ENCODE measurements at places on chromosomes 12 and 14.

DNA sequence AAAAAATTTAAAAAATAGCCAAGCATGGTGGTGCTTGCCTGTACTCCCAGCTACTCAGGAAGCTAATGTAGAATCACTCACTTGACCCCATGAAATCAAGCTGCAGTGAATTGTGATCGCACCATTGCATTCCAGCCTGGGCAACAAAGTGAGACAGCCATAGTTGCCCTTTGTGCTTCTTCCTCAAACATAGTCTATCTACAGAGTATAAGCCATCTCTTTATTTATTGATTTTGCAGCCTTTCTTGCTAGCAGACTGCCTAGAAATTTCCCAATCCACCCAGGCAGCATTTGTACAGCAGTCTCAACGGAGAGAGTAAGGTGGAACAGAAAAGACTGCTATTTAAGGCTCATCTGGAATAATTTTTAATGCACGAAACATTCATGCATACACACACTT lies 68.8 kb downstream of the IPO8 start:
- DNase-seq, result no peak

GRCh38 chr14:102551995-102552705 lies 40.3 kb upstream of the RCOR1 start:
- no peak for DNase-seq

GRCh38 chr12:26648066-26648465 lies 184.9 kb downstream of the ITPR2 start:
- no peak for DNase-seq

DNA sequence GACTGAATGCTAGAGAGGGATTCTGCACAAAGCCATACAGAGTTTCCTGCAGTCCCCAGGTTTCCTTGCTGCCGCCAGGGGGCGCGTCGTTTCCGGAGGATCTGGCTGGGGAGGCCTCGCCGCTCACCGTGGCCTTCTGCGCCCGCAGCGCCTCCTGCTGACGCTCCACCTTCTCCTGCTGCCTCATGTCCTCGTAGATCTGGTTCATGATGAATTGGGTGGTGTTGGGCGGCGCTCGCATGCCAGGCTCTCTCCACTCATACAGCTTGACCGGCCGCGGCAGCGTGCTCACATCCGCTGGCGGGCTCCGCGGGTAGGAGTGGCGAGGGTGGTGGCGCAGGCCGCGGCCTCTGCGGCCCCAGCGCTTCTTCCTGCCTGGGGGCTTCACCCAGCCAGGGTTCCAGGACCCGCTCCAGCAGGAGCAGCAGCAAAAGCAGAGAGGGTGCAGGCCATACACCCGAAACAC lies 987 bp downstream of the CCER1 start:
- DNase-seq, result no peak

DNA sequence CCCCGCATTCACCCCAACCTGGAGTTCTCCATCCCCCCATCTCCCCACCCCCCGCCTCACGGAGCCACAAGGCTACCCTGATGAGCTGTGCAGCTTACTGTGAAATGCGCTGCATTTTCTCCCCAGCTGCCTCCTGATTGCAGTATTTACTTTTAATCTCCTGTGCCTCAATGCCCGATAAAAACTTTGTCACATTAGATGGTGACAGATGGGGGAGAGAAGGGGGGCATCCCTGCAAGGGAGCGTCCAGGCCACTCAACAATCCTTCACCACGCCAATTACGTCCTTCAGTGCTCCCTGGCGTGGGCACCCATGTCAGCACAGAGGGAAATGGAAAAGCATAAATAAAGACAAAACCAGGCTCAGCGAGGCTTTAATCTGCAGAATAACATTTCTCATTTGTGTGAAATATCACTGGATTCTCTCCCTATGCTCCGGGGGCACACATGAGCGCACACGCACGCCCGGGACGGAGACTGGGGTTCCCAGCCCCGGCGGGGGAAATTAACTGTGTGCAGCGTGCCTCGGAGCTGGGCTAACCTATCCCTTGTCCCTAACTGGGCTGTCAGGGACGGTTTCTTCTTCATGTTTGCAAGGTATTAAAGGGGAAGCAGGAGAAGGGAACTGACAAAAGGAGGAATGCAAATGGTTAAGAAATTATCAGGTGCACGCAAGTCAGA lies 186.7 kb upstream of the VASH1 start:
- no peak for DNase-seq

DNA sequence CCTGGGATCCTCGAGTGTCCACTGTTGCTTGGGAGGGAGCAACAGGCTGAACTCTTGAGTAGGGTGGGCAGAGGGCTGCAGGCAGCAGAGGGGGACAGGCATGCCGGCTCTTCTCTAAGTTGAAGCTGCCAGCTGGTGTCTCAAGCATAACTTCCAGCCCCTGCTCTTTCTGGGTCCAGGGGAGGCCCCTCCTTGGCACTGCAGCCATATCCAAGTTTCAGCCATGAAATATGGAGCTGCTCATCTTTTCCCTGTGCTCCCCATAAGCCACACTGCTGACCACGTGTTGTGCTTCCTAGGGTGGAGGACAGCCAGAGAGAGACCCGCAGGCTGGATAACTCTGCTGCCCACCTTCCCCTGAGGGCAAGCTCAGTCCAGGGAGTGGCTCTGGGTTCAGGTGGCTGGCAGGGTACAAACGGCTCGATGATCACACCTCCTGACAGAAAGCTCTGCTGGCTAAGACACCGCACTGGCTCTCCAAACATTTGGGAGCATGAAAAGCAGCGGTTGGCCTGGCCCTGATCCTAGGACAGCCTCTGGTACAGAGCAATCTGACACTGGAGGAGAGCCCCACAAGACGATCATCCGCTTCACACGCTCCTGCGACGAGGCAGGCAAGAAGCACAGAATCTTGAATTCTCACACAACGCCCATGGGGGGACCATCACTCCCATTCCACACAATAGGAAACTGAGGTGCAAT lies 79.6 kb downstream of the PITPNM2 start:
- DNase-seq, result no peak

DNA sequence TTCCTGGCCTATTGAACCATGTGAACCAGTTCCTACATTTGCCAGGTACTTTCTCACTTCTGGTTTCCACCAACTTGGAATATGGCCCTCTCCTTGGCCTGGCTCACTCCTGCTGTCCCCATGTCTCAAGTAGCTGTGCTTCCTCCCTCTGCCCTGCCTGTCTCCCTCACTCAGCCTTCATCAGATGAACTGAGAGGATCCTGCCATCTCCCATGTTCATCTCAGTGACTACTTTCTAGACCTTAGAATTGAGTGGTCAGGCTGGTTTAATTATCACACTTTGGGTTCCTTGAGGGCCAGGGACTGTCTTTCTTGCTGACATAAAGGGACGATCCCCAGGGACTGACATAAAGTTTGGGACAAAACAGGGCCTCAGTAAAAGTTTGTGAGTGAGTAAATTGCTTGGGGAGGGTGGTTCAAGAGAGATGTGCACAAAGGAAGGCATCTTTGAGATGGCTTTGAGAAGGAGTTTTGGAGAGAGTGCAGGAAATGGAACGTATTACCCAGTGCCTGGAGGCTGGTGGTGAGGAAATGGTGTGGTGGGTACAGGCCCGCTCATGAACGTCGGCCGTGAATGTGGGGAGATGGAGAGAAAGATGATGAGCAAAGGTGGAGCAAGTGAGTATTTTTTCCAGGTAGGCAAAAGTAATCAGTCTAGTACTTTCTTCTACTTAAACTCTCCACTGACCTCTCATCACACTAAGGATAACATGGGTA lies 20.8 kb downstream of the DYRK2 start:
- DNase-seq, result no peak

DNA sequence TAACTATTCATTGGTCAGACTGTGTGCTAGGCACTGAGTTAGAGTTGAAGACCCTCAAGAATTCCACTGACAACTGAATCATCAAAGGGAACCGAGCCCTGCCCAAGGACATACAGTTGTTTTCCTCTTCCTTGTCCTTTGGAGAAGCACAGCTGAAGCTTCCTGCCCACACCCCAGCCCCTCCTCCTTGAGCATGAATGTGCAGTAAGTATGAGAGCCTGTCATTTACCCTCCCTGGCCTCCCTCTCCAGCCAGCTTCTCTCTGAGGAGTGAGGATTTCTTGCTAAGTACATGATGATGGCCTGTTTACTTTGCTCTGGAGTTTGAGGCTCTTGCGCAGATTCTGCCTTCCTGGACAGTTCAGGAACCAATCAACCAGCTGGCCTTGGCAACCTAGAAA lies 235.2 kb downstream of the CACNA1C start:
- no peak for DNase-seq

- no peak for DNase-seq
Observed at GRCh38 chr12:101655393-101655792, 42.0 kb upstream of the CHPT1 start.

DNA sequence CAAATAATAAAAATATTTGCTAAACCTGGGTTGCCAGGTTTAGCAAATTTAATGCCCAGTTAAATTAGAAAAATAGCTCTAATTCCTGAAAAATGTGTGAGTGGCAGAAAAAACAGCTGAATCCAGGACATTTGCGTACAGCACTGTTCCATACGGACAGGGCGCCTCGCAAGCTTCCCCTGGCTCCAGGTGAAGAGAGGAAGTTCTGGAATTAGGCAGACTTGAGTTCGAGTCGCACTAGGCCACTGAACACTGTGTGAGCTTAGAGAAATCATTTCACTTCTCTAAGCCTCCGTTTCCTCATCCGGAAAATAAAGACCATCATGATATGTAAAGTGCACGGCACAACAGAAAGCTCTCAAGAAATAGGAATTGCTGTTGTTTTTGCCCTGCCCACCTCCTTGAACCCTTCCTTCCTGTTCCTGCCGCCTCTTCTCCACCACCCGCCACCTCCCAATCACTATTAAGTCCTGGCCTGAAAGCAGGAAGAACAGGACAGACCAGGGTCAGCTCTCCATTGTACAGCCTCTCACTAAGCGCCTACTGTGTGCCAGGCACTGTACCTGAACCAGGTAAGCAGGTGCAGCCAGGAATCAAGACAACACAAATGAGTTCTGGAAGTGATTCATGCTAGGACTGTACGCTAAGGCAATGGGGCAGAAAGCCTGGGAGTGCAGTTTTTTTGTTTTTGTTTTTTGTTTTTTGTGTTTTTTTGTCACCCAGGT lies 763 bp upstream of the PHETA1 start:
- no peak for DNase-seq

- no peak for DNase-seq
Observed at GRCh38 chr12:99066726-99067125, 421.6 kb downstream of the APAF1 start.

GRCh38 chr12:113473942-113474341 lies 2.3 kb upstream of the LHX5 start:
- no peak for DNase-seq

DNA sequence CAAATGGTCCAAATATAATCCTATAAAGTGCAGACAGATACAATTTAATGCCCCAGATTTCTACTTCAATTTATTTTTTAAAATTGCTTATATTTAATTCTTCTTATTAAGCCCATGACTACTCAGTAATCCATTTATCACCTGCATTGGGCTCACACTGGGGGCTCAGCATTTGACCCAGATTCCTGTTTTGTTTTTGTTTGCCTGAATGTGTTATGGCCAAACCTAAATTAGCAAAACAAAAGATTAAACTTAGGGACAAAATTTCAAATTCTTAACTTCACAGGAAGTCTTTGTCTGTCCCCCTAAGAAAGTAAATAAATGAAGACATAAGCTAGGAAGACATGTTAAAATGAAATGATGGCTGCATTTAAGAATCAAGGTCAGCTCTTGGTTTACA lies 322.3 kb downstream of the RMST start:
- no peak for DNase-seq

DNA sequence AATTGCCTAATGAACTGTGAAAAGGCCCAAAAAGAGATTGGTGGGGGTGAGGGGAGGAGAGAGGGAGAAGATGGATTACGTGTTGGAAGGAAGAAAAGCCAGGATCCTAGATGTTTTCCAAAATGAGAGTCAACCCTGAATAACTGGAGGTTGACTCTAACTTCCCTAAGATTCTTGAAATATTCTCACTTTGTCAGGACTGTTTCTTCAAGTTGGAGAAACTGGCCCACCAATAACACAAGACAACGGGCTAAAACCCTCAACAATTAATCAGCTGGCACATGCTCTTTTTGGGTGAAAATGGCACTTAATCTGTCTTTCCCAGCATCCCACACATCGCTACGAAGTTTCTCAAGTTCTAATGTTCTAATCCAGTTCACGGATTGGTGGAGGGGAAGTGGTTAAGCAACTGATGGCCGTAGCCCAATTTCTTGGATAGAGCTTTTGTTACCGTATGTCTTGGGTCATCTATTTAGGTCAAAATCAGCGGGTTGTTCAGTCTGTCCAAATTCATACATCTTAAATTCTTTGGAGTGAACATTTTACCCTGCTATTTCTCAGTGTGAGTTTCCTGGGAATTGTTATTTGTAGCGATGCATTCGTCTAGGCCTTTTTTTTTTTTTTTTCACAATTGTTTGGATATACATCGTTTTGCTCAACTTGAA lies 49.0 kb downstream of the GPHB5 start:
- no peak for DNase-seq

DNA sequence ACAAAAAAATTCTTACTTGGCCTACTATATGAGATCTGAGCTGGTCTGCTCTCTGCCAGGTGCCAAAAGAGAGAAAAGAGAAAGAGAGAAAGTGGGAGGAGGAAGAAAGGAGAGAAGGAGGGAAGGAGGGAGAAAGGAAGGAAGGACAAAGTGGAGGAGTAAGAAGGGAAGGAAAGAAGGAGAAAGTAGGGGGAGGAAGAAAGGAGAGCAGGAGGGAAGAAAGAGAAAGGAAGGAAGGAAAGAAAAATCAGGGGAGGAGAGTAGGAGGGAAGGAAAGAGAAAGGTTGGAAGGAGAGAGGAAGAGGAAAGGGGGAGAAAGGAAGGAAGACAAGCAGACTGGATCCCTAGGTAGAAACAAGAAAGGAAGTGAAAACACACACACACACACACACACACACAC lies 96.8 kb downstream of the RPS29 start:
- DNase-seq, result no peak

GRCh38 chr12:6323340-6323994 lies 13.0 kb downstream of the PLEKHG6 start:
- no peak for DNase-seq

DNA sequence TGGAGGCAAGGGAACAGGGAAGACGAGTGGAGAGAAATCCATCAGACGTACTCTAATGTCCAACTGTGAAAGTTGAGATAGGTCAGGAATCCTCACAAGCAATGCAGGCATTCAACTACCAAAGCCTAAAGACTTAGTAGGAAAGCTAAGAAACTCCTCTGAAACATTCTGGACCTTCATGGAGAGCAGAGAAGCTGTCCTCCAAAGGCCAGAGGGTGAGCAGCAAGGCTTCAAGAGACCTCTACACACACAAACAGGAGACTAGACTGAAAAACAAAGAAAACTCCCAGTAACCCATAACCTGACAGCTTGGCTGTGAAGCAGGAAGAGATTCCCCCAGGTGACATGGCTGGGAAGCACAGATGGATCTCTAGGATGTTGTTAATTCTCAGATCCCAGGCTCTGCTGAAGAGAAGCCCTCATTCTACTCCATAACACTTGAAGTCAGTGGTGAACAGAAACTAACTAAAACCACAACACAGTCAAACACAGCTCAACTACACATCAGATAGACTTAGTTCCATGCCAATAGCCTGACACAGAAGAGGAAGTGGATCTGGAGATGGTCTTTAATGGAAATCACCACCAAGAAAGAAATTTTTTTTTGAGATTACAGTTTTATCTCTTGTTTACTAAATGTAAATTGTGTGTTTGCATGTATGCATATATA lies 23.2 kb upstream of the LYZ start:
- no peak for DNase-seq
